LoVo (cell line): ENCODE measurements at places on chromosomes 16 and 17.

DNA sequence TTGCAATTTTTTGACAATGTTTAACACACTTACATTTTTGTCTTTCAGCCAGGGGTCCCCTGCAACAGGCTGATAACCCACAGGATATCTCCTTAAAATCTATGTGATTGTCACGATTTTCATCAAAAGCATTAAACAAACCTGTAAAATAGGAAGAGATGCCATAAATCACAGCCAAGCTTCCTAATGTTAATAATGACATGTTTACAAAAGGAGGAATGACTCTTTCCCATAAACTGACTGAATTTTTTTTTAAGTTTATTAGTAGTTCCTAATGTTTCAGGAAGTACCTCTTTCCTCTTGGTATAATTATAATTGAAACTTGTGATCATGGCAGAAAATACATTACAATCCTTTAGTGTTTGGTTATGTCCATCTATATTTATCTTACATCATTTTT lies 119.6 kb downstream of the CA4 start:
- DNase-seq: no peak

- no peak for DNase-seq
Measured at GRCh38 chr16:73124097-73124652, 76.2 kb upstream of the ZFHX3 start.

GRCh38 chr17:27354491-27355081 lies 60.7 kb downstream of the WSB1 start:
- peak; percentile 42 for DNase-seq

- peak; percentile 90 for DNase-seq
Measured at GRCh38 chr17:58658804-58659713, 32.8 kb downstream of the TEX14 start.

DNA sequence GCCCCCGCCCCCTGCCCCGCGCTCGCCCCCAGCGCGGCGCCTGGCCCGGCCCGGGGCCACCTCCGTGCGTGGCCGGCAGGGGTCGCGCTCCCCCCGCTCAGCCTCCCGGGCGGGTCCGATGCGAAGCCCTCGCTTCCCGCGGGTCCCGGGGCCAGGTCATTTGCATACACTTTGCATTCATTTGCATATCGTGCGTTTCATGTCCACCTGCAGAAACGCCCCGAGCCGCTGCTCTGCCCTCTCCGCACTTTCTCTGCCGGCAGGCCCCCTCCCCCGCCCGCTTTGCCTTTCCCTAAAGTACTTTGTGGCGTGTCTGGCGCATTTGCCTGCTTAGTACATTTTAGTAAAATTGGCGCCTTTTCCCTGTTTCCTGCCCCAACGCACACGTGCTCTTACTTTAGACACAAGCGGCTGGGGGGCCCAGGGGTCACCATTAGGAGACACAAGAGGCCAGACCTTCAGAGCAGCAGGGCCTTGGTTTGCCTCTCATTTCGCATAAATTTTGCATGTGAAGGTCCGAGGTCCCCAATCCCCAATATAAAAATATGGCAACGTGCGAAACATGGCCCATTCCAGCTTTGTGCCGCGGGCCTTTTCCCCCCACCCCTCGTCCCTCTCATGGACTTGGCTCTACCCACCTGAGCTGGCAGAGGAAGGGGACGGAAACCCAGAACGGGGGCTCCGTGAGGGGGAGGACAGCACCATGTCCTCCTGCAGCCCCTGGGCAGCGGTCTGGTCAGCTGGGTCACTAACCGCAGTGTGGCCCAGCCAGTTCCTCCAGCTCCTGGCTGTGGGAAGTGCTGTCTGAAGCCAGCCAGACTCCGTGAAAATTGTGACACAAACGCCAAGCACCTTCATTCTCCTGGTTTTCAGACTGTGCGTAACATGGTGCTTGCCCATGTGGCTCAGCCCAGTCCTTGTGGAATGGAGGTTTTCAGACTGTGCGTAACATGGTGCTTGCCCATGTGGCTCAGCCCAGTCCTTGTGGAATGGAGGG lies 34.8 kb downstream of the CBFA2T3 start:
- no peak for DNase-seq
